ENCODE measurements at places on chromosomes 12 and 14.

- DNase-seq = peak; percentile 56
Observed at GRCh38 chr12:89351489-89352241, 636 bp downstream of the DUSP6 start.

- no peak for DNase-seq
Observed at GRCh38 chr14:85948153-85948552, 418.2 kb downstream of the FLRT2 start.

DNA sequence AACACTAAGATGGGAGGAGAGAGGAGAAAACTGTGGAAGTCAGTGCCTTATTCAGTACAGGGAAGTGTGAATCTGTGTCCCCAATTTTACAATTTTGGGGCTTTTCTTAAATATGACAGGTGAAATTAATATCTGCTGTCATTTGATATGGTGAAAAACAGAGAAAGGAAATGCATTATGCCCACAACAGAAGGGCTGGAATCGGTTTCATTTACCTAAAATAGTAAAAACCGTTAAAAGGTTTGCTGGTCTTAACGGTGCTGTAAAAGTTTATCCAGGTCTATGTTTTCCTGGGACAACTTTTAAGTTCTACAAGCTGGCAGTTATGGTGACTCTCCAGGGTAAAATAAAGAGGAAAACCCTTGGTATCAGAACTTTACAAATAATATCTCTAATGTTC, 310.8 kb downstream of the FUT8 start:
- DNase-seq = no peak

DNA sequence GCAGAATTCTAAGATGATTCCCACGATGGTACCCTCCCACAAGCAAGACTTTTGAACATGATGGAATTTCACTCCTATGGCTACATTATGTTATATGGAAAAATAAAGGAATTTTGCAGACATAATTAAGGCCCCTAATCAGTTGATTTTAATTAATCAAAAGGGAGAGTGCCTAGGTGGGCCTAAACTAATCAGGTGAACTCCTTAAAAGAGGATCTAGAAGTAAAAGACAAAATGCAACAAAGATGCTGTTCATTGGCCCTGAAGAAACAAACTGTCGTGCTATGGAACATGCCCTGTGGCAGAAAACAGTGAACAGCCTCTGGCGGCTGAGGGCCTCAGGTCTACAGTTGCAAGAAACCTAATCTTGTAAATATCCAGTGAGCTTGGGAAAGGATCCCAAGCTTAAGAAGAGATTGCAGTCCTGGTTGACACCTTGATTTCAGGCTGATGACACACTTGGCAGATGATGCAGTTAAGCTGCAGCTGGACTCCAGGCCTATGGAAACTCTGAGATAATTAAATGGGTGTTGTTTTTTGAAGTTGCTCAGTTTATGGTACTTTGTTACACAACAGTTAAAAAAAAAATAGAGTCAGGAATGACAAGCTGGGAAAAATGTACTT, 13.8 kb downstream of the TMCC3 start:
- DNase-seq = no peak

GRCh38 chr12:78753058-78753457, 111.5 kb upstream of the SYT1 start:
- DNase-seq = no peak

- DNase-seq = no peak
Observed at GRCh38 chr14:80167793-80168448, 43.4 kb downstream of the DIO2 start.

GRCh38 chr12:130075497-130076076, 86.7 kb upstream of the FZD10 start:
- DNase-seq = no peak

GRCh38 chr12:68043435-68043834, 54.2 kb downstream of the IFNG-AS1 start:
- DNase-seq = no peak

- no peak for DNase-seq
Observed at GRCh38 chr14:77640756-77641533, 24.5 kb upstream of the SPTLC2 start.

DNA sequence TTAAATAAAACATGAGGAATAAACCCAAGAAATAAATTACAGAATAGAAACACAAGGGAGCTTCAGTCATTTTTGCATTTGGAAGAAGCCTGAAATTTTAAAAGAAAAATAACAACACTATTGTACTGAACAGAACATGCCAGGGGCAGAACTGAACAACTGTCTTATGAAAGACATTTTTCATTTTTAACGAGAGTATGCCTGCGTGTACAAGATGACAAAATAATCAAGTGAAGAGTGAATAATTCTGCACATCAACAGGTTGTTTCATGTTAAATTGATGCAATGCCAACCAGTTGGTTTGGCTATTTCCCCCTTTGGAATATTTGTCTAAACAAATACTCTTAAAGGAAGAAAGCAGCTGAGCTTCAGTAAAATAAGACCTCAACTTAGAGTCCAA, 103.3 kb upstream of the BTG1 start:
- no peak for DNase-seq

GRCh38 chr12:61282790-61283575, 977.2 kb upstream of the USP15 start:
- DNase-seq = no peak

- peak; percentile 63 for DNase-seq
Observed at GRCh38 chr14:99930420-99931274, 134.6 kb upstream of the EVL start.

GRCh38 chr14:34256223-34256622, 205.8 kb downstream of the SPTSSA start:
- DNase-seq = no peak

DNA sequence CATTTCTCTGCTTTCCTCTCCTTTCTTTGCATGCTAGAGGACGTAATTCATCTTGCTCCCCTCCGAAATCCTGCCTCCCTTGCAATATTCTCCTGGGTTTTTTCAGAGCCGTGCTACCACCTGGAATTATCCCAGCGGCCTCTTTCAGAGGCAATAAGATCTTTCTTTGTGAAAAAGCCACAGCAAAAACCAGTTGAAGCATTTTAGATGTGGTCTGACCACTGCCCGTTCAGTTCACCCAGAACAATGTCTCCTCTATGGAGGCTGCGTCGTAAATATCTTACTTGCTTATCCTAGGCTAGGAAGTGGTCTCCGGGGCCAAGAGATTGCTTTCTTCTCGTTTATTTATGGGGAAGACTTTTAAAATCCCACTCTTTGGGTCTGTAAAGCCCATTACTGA, 85.8 kb downstream of the TBX5 start:
- DNase-seq = no peak

GRCh38 chr12:6916426-6917200, 2.2 kb downstream of the ENO2 start:
- no peak for DNase-seq

GRCh38 chr12:26158078-26158764, 33.4 kb upstream of the BHLHE41 start:
- DNase-seq = peak; percentile 15

- DNase-seq = no peak
Observed at GRCh38 chr12:123732251-123732650, 20.1 kb downstream of the ATP6V0A2 start.

- peak; percentile 82 for DNase-seq
Observed at GRCh38 chr12:111178181-111179081, 190.5 kb downstream of the PHETA1 start.

DNA sequence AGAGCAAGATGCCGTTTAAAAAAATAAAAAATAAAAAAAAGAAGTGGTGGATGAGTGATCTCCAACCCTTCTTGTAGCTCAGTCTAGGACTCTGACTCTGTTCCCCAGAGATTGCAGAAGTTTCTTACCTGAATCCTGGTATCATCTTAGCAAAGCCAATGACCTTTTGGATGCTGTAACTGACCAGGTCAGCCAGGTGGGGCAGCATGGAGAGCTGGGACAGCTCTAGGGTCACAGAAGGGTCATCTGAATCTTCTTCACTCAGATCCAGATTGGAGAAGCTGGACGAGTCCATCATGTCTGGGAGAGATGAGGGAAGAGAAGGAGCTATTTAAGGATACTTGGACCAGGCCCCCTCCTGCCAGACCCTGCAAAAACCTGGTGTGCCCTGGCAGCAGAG, 35.8 kb upstream of the HDAC7 start:
- no peak for DNase-seq
